ENCODE measurements at places on chromosomes 7 and 10. TPM values are rescaled to one million over a fixed set of nuclear protein-coding genes. Genes with fewer than 3 reads are reported as not detected.

DNA sequence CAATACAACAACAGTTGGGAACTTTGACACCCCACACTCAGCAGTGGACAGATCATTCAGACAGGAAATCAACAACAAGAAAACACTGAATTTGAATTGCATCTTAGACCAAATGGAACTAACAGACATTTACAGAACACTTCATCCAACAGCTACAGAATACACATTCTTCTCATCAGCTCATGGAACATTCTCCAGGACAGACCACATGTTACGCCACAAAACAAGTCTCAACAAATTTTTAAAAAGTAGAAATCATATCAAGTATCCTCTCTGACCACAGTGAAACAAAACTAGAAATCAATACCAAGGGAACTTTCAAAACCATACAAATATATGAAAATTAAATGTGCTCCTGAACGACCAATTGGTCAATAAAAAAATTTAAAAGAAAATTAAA lies 212.3 kb downstream of the DNAJC1 start:
- H3K36me3 ChIP-seq: no peaks in the 10 kb centered on the region
- no peak for DNase-seq
- H3K4me3 ChIP-seq: no peak overlapping the region
- H3K4me1 ChIP-seq: no peaks in the 10 kb centered on the region
- H3K27me3 ChIP-seq: no peaks in the 10 kb centered on the region

DNA sequence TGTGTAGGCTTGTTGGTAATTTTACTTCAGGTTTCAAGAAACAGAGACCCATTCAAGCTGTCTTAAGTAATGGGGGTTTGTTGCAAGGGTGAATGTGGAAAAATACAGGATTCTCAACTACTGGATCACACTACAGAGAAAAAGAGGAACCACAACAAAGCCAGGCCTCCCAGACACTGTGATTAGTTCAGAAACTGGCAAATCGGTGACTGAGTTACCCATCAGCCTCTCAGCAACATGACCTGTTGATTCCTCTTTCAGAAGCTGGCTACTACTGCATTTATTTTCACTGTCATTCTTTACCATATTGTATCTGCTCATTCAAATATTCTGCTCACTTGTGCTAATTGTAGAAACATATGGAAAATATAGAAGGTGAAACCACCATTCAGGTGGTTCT lies 16.0 kb downstream of the CCDC71L start:
- H3K4me3 ChIP-seq: no peak overlapping the region
- H3K4me1 ChIP-seq: no peaks in the 10 kb centered on the region
- H3K27me3 ChIP-seq: no peaks in the 10 kb centered on the region

- H3K4me1 ChIP-seq: no peaks in the 10 kb centered on the region
- DNase-seq: no peak
- no peaks in the 10 kb centered on the region for H3K36me3 ChIP-seq
- H3K27me3 ChIP-seq: no peaks in the 10 kb centered on the region
Observed at GRCh38 chr10:130282492-130283218, 146.5 kb downstream of the GLRX3 start.

- no peak overlapping the region for H3K4me3 ChIP-seq
- no peaks in the 10 kb centered on the region for H3K36me3 ChIP-seq
- H3K27me3 ChIP-seq: no peaks in the 10 kb centered on the region
- H3K4me1 ChIP-seq: no peaks in the 10 kb centered on the region
Observed at GRCh38 chr10:116007256-116007891, 265.6 kb downstream of the GFRA1 start.

GRCh38 chr10:43595739-43596298 lies 10.4 kb upstream of the ZNF485 start:
- peaks cover 17% of the 10 kb centered on the region for H3K4me1 ChIP-seq
- no peak for DNase-seq
- H3K27me3 ChIP-seq: no peaks in the 10 kb centered on the region
- no peak overlapping the region for H3K27ac ChIP-seq
- H3K36me3 ChIP-seq: no peaks in the 10 kb centered on the region

DNA sequence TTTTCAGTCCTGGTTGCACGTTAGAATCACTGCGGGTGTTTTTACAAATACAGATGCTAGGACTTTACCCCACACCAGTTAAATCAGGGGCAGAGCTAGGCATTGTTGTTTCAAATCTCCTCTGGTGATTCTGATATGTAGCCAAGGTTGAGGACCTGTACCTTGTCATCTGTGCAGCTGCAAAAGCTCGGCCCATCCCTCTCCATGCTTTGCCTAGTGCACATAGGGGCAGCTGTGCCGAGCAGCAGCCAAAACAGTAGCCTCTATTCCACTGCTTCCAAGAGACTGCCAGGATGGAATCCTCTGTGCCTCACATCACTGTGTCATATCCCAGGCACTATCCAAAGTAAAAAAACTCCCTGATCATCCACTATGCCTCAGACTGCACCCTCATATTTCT lies 181.3 kb downstream of the CDK14 start:
- peaks cover 11% of the 10 kb centered on the region for H3K4me1 ChIP-seq
- DNase-seq: no peak
- no peaks in the 10 kb centered on the region for H3K36me3 ChIP-seq

DNA sequence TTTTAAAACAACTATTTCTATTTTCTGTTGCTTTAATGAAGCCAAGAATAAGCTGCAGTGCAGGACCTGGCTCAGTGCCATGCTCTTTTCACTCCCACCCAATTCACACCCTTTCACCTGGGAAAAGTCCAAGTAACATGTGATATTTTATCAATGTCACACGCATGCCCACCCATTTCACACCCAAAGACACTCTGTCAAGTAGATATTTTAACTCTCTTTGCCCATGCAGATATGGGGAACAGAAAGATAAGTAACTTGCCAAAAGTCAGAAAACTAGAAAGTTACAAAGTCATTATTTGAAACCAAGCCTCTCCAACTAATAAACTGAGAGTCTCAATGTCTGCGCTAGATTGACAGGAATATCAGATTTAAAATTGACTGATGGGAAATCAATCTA lies 706.7 kb upstream of the PHF14 start:
- H3K36me3 ChIP-seq: no peaks in the 10 kb centered on the region
- H3K27me3 ChIP-seq: no peaks in the 10 kb centered on the region
- H3K4me3 ChIP-seq: no peak overlapping the region
- DNase-seq: no peak
- peaks cover 7% of the 10 kb centered on the region for H3K4me1 ChIP-seq

GRCh38 chr10:101290431-101290830 lies 61.2 kb upstream of the LBX1 start:
- H3K27me3 ChIP-seq: peaks cover 29% of the 10 kb centered on the region
- peaks cover 9% of the 10 kb centered on the region for H3K4me1 ChIP-seq
- H3K27ac ChIP-seq: no peak overlapping the region
- DNase-seq: no peak
- H3K36me3 ChIP-seq: no peaks in the 10 kb centered on the region
- H3K4me3 ChIP-seq: no peak overlapping the region

- H3K27me3 ChIP-seq: no peaks in the 10 kb centered on the region
- no peak overlapping the region for H3K4me3 ChIP-seq
- DNase-seq: no peak
- no peaks in the 10 kb centered on the region for H3K4me1 ChIP-seq
- no peak overlapping the region for H3K27ac ChIP-seq
Observed at GRCh38 chr7:25007668-25008067, 27.7 kb upstream of the OSBPL3 start.

DNA sequence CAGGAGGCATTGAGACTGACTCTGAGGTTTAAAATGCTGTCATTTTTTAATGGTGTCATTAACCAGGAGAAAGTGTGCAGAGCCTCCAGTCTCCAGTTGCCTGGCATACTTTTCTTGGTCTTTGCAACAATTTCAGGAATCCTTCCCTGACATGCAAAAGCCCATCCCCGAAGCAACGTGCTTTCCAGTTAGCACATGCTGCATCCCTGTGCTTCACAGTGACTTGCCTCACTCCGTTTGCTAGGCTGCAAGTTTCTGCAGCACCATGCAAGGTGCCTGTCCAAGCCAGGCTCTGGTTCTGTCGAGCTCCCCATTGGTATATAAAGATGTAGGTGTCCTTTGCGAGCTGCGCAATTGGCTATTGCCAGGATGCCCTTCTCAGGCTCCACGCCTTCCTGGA lies 135.0 kb downstream of the GALNT17 start:
- no peak overlapping the region for H3K4me3 ChIP-seq
- H3K36me3 ChIP-seq: no peaks in the 10 kb centered on the region
- peaks cover 27% of the 10 kb centered on the region for H3K4me1 ChIP-seq
- H3K27ac ChIP-seq: peak overlapping the region; percentile 22
- DNase-seq: no peak

DNA sequence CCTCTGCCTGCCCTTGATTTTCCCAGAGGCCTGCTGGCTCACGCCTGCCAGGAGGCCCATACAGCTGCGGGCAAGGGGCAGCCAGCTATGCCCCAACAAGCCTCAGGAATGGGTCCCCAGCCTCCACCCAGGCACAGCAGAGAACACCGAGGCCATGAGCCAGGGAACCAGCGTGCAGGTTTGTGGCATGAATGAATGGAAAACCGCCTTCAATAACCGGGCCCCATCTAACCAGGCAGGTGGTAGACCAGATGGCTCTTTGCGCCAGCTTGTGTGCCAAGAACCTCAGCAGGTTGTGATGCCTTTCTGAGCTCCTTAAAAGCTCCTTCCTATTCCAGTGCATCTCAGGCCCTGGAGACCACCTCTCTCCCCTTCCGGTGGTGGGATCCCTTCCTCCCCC lies 50.2 kb downstream of the ELFN1 start:
- H3K27me3 ChIP-seq: no peaks in the 10 kb centered on the region
- H3K4me1 ChIP-seq: peaks cover 6% of the 10 kb centered on the region
- H3K27ac ChIP-seq: peak overlapping the region; percentile 39
- no peak overlapping the region for H3K4me3 ChIP-seq

GRCh38 chr7:43260980-43261878 lies 148.8 kb downstream of the HECW1 start:
- H3K36me3 ChIP-seq: no peaks in the 10 kb centered on the region
- H3K4me3 ChIP-seq: no peak overlapping the region
- no peaks in the 10 kb centered on the region for H3K27me3 ChIP-seq
- H3K4me1 ChIP-seq: no peaks in the 10 kb centered on the region

GRCh38 chr10:103812432-103812831 lies 42.9 kb downstream of the SH3PXD2A start:
- H3K36me3 ChIP-seq: no peaks in the 10 kb centered on the region
- no peaks in the 10 kb centered on the region for H3K27me3 ChIP-seq
- no peak for DNase-seq
- no peak overlapping the region for H3K27ac ChIP-seq
- H3K4me3 ChIP-seq: no peak overlapping the region

GRCh38 chr10:113522460-113522859 lies 30.4 kb upstream of the HABP2 start:
- H3K27me3 ChIP-seq: no peaks in the 10 kb centered on the region
- no peak for DNase-seq
- H3K36me3 ChIP-seq: no peaks in the 10 kb centered on the region
- no peak overlapping the region for H3K27ac ChIP-seq
- H3K4me1 ChIP-seq: no peaks in the 10 kb centered on the region

DNA sequence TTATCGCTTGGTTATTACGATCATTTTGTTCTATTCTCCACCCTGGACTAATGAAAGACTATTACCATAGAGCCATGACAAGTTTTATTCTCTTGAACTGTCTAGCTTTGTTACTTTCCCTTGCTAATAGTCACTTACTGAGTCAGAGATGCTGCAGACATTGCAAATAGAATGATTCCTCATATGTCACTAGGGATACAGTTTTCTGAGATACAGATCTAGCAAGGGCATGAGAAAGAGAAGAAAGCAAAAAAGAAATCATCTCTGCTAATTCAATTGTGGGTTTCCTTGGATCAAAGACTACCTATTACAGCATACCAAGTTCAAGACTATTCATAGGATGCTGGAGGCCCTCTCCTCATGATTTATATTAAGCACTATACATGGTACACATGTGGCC lies 204.3 kb downstream of the MBL2 start:
- no peak overlapping the region for H3K27ac ChIP-seq
- H3K36me3 ChIP-seq: no peaks in the 10 kb centered on the region
- H3K27me3 ChIP-seq: no peaks in the 10 kb centered on the region
- H3K4me1 ChIP-seq: no peaks in the 10 kb centered on the region
- no peak for DNase-seq

SLIT1 gene
- 0.13 TPM for total RNA-seq

LGI1 gene
- not detected for total RNA-seq

ANXA8 gene
- 0.96 TPM for total RNA-seq

ANKRD7 gene
- total RNA-seq: not detected

TRIM50 gene
- not detected for total RNA-seq

Measured in heart left ventricle (tissue), 16 donors.